ENCODE measurements at places on chromosomes 6 and 20. TPM values are rescaled to one million over a fixed set of nuclear protein-coding genes. Genes with fewer than 3 reads are reported as not detected.

Gene C20orf202
- total RNA-seq: 0.37 TPM

Gene SUPT3H
- 17.4 TPM for total RNA-seq

Gene MAS1
- total RNA-seq: not detected

Gene PNRC1
- total RNA-seq: 329 TPM

Gene NOX3
- not detected for total RNA-seq

- peak; percentile 53 for DNase-seq
Observed at GRCh38 chr20:46118481-46119020, 437 bp downstream of the CD40 start.

DNA sequence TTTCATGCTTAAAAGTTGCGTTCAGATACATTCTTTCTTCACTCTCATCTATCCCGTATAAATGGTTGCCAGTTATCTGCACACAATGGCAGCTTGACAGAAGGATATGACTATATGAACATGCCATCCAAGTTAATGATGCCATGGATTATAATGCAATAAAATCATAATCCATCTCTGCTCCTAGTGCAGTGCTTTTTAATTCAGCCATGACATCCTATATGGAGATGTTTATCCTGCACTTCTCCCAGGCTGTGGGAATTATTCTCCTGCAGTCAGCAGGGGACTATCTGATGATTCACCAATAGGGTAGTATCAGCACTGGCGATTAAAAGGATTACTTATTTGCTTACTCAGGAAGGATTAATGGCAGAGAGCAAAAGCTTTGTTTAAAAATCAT lies 273.8 kb downstream of the SAMD5 start:
- no peak for DNase-seq

GRCh38 chr20:47733892-47734291 lies 51.4 kb downstream of the SULF2 start:
- no peak for DNase-seq

- DNase-seq: no peak
Observed at GRCh38 chr6:79468587-79468986, 68.6 kb downstream of the LCA5 start.

DNA sequence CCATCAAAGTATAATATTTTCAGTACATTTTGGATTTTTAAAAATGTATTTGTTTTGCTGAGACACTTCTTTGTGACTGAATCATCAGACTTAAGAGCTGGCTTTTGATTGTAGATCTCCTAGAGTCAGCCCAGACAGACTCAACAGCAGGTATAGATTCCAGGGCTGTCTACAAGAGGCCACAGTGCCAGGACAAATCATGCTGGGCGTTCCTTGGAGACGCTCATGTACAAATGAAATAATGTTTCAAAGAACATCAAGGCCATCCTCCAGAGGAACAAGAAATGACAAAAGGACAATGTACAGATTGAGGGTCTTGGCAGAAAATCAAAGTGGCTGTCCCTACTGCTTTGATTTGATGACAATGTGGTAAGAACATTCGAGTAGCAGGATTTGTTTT lies 369.3 kb downstream of the GRIK2 start:
- DNase-seq: no peak

DNA sequence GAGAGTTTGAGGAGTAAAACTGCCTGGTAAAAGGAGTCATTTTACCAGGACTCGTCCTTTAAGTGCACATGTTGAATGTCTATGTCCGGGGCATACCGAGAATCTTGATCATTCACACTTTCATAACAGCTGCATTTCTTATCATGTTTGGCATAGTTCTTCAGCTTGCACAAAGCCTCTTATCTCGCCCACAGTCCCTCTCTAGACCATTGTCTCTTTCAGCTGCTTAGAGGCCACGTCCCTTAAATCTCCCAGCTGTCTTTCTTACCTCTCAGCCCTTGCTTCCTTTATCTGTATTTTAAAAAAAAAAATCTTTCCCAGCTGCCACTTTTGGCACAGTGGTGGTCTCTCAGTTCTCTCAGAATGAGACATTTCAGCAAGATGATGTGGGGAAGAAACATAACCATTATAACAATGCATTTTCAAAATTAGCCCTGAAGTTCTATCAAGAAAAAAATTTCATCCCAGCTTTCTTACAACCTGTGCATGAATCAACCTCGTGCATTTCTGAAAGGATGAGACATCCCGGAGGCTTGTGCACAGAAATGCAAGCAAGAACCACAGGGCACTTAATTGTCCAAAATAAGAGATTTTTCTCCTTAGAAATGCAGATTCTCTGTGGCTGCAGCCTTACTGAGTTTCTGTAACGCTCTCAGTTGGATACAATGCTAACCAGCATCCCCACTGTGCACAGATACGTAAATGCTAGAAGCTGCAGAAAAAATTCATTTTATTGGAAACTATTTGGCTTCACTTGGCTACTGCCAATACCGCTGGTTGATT lies 24.2 kb downstream of the RBM24 start:
- peak; percentile 84 for DNase-seq

- no peak for DNase-seq
Observed at GRCh38 chr20:33277471-33278441, 5.3 kb upstream of the BPIFB1 start.

Measured in lung (tissue), 17 donors.